ENCODE measurements at places on chromosomes 11 and 22.
A peak's percentile ranks its signal among the peaks of the same experiment; 100 is the strongest.

DNA sequence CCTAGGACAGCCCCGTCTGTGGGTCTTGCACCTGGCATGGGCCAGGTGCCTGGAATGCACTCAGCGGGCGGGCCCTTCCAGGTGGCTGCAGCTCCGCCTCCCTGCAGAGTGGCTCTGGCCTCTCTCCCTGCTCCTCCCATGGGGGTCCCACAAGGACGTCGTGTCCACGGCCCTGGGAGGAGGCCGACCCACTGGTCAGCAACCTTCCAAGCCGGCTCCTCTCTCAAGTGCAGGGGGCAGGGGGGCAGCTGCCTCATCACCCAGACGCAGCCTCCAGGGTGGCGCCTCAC is 41.9 kb downstream of the CERK start:
- no peak for DNase-seq

DNA sequence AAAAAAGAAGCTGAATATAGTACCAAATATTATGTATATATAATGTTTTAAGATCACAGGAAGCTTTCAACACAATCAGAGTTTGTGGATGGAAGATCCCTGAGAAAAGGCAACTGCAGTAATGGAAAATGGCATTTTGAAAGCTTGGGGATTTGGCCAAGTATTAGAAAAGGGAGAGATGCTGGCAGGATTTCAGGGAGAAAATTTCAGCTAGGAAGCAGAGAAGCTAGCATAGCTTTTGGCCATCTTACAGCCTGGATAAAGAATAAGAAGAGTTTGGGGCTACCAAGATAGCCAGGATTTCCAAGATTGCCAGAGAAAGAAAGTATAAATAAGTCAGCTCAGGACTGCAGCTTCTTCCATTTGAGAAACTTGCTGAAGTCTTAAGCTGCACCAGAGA is 440.8 kb upstream of the LUZP2 start:
- DNase-seq: no peak

GRCh38 chr11:7672276-7672959 is 882 bp downstream of the CYB5R2 start:
- no peak for DNase-seq

DNA sequence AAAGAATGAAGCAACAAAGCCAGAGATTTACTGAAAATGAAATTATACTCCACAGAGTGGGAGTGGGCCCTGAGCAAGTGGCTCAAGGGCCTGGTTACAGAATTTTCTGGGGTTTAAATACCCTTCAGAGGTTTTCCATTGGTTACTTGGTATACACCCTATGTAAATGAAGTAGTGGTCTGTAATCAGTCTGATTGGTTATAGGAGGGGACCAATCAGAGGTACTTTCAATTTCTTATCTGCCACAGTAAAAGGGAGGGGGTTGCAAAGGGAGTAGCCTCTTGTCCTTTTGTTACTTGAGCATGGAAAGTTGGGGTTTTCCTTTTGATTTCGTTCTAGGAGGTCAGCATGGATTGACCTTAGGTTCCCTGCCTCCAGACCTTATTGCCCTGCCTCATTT is 63.5 kb downstream of the ATM start:
- DNase-seq: no peak

DNA sequence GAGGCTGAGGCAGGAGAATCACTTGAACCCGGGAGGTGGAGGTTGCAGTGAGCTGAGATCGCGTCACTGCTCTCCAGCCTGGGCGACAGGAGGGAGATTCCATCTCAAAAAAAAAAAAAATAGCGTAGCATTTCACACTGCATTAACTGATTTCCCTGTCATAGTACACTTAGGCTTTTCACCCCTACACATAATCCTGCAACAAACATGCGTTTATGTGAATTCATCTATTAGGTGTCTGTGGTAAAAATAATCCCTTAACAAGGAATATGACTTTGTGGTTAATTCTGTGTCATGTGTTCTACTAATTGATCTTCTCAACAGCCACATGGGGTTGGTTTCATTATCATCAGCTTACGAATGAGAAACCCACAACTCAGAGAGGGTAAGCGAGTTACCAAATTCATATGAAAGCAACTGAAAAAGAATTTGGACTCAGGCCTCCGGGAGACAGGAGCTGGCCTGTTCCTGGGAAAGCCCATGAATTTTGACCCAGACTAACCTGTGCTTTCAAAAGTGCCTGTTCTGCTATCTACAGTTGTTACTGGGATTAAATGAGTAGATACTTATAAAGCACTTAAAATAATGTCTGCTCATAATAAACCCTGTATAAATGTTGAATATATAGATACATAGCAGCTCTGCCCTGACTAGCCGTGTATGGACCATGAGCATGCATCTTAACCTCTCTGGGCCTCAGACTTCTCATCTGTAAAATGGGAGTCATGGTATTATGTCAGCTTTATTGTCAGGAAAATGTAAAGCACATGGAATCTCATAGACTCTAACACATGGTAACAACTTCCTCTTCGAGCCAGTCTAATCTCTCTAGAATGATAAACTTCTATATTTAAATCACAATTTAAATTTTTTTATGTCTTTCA is 36.6 kb downstream of the KCNJ1 start:
- no peak for DNase-seq

DNA sequence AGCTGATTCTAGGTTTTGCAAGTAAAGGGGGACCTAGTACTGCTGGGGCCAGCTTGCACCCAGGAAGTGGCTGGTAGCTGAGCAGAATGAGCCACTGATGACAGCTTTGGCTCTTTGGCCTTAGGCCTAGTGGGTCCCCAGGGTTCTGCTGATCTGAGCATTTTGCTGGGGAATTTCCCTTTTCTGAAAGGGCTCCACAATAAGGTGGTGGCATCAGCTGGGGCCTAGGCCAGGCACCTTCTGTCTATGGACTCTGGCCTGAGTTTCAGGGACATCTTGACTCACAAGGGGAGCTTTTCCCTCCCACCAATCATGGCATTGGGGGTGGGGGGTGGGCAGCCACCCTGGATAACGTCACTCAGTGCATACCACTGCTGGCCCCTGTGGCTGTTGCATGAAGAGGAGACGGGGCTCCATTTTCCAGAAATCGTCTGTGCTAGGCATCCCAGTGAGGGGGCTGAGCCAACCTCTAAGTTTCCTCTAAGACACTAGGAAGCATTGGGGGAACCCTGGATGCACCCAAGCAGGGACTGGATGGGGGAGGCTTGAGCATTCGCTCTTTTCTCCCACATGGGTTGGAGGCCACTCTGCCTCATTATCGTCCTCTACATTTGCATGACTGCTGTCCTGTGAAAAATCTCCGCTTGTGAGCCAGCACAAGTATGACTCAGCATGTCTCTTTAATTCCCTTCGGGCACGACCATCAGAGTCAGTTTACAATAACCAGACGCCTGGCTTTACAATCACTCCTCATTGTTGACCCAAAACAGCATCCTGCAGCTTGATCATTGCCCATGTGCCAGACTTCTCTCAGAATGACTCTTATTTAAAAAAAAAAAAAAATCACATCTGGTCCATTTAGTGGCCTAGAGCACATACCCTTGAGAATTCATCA is 145.0 kb upstream of the THY1 start:
- DNase-seq: peak; percentile 38

- no peak for DNase-seq
Measured at GRCh38 chr22:41925783-41926460, 684 bp downstream of the TNFRSF13C start.

DNA sequence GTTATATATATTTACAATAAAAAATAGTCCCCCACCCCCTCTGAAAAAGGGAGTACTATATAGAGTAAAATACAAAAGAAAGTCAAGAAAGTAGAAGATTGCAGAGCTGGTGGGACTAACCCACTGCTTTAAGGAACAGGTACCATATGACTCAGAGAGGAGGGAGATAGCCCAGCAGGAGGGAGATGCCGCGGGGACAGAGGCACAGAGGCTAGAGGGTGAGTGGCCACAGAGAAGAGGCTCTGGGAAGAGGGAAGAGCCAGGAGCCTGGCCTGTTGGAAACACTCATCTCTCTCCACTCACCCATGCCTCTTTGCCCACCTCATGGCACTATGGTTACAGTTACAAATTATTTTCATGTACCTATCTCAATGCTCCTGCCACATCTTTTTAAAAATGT is 53.6 kb upstream of the LYVE1 start:
- no peak for DNase-seq

GRCh38 chr11:11691296-11692151 is 69.7 kb upstream of the GALNT18 start:
- no peak for DNase-seq

DNA sequence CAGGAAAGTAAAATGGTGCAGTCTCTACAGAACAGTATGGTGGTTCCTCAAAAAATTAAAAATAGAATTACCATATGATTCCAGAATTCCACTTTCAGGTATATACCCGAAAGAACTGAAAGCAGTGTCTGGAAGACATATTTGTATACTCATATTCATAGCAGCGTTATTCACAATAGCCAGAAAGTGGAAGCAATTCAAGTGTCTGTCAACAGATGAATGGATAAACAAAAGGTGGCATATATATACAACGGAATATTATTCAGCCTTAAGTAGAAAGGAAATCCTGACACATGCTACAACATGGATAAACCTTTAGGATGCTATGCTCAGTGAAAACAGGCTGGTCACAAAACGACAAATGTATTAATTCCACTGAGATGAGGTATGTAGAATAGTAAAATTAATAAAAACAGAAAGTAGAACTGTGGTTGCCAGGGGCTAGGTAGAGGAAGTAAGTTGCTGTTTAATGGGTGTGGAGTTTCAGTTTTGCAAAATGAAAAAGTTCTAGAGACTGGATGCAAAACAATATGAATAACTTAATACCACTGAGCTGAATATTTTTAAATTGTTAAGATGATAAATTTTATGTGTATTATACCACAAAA is 14.5 kb downstream of the SAA1 start:
- DNase-seq: no peak

DNA sequence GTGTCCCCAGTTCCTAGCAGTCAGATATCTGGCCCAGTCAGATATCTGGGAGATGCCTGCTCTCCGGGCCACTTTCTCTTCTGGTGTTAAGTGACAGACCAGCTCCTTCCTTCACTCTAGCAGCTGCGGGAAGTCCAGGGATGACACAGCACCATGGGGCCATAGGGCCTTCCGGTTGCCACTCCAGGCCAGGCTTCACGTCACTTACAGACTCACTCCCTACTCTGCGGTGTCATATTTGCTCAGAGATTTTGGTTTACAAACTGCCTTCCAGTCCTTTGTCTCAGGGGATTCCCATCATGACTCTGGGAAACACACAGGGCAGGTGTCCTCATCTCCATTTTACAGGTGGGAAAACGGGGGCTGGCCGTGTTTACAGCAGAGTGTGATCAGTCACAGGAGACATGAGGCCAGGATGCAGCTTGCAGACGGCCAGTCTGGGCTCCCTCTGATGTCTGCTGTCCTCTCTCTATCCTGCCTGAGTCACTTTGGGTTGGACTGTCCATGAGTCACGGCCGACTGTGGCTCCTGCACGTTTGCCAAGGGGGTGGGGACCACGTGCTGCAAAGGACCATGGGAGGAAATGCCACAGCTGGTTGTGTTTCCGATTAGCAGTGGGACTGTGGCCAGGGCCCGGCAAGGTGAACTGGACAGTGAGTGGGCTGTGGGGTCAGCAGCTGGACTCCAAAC is 8.2 kb upstream of the TBC1D22A start:
- DNase-seq: no peak

- DNase-seq: no peak
Measured at GRCh38 chr11:69290806-69291205, 3.1 kb upstream of the MYEOV start.

DNA sequence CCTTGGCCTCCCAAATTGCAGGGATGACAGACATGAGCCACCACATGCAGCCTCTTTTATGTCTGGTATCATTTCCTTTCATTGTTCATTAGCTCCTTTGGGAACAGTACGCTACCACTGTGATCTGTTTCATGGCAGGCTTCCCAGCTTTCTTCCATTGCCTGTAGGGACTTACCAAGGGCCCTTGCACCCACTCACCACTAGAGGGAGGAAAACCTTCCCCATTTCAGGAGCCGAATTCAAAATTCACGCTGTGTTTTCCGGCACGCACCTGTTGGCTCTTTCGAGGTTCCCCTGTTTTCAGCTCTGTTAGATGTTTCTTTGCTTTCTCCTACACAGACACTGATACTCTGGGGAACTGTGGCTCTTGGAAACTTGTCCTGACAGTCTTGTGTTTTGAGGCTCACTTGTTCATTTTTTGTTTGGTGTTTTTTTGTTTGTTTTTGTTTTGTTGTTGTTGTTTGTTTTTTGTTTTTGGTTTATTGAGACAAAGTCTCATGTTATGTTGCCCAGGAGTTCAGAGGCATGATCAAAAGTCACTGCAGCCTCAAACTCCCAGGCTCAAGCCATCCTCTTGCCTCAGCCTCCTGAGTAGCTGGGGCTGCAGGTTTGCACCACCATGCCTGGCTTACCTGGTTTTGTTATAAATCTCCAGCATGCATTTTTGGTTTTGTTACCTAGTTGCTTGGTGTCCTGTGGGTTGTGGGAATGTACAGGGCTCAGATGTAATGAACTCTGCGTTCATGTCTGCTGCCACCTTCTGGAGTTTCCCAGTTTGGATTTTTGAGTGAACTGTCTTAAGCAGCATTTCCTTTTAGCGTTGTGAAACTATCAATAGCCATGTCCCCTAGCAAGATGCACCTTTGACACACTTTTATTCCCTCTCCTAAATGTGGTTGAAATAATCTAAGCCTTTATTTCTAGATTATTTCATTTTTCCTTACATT is 2.3 kb downstream of the KRTAP5-11 start:
- DNase-seq: no peak

GRCh38 chr11:65456418-65456817 is 33.8 kb downstream of the NEAT1 start:
- DNase-seq: no peak

GRCh38 chr22:39488563-39489083 is 13.5 kb upstream of the MIEF1 start:
- DNase-seq: no peak

- no peak for DNase-seq
Measured at GRCh38 chr22:26903030-26903856, 245.9 kb downstream of the MIAT start.

GRCh38 chr22:39719559-39720450 is 149.3 kb downstream of the CACNA1I start:
- no peak for DNase-seq

DNA sequence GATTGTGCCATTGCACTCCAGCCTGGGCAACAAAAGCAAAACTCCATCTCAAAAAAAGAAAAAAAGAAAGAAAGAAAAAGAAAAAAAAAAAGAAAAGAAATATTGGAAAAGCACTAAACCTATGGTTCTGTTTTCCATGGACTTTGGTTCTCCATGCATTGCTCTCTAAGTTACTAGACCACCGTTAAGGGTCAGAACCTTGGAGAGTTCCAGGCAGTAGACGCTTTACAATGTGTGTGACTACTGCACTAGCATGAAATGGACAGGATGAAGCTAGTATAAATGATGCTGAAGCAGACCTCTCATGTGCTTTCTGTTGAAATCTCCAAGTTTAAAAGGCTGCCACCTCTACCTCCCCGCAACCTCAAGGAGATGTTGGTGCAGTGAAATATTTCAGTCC is 63.5 kb downstream of the SIK2 start:
- peak; percentile 8 for DNase-seq

GRCh38 chr11:27392278-27393114 is 29.5 kb upstream of the CCDC34 start:
- peak; percentile 12 for DNase-seq

Data from brain pericyte (primary cell).